ENCODE measurements at places on chromosomes 4 and X.
A peak's percentile ranks its signal among the peaks of the same experiment; 100 is the strongest.

DNA sequence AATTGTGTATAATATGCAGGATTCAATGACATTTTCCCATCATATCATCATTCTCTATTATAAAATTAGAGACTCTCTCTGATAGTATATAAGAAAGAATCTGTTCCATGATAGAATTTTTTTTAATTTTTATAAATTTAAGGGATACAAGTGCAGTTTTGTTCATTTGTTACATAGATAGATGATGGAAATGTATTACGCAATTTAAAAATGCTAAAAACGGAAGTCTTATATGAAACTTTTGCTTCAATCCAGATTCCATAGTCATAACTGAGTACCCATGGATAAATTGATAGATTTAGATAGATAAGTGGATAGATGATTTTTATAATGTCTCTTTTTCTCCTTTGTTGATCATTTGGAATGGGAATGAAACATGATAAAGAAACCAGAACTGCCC is 24.9 kb upstream of the MAGEB2 start:
- DNase-seq = no peak

GRCh38 chrX:152821145-152821765 is 9.3 kb downstream of the CETN2 start:
- no peak for DNase-seq

GRCh38 chrX:22192419-22193060 is 80.2 kb upstream of the CBLL2 start:
- peak; percentile 12 for DNase-seq

GRCh38 chr4:121740796-121741409 is 24.1 kb downstream of the SMIM43 start:
- DNase-seq = no peak

All from T-helper 17 cell (primary cell).